Activated T-helper 2 cell treated with anti-CD3 and anti-CD28 coated beads, Interferon-gamma antibody, Interleukin-2, Interleukin-4, amounts not matched to agents 10 μg/mL and 5 μg/mL and 100 μg/mL, durations not matched to agents 14 hours and 24 hours and 36 hours (primary cell): ENCODE measurements at places on chromosomes 5 and 9. TPM values are rescaled to one million over a fixed set of nuclear protein-coding genes. Genes with fewer than 3 reads are reported as not detected.
A peak's percentile ranks its signal among the peaks of the same experiment; 100 is the strongest.

DNA sequence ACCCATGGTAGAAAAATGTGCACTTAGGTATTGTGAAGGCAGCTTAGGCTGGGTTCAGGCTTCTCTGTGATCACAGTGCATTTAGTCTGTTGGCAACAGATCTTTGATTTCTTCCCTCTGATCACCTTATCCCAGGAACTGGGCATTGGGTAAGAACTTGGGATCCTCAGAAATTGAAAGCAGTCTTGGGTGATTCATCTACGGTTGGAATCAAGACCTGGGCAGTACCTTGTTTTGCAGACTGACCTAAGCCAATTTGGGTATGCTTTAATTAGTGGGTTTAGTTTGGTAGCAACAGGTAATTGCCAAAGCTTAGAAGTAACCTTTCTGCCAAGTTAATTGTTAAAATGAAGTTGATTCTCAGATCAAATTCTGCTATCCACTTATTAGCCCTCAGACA is 17.8 kb downstream of the ENTREP1 start:
- H3K4me1 ChIP-seq, result no peaks in the 10 kb centered on the region
- H3K4me3 ChIP-seq, result no peak overlapping the region
- no peak for DNase-seq
- H3K27me3 ChIP-seq, result peaks cover 8% of the 10 kb centered on the region
- H3K27ac ChIP-seq, result no peak overlapping the region

- DNase-seq, result no peak
- H3K27ac ChIP-seq, result no peak overlapping the region
- no peaks in the 10 kb centered on the region for H3K4me1 ChIP-seq
- no peak overlapping the region for H3K4me3 ChIP-seq
- peaks cover 4% of the 10 kb centered on the region for H3K27me3 ChIP-seq
- H3K36me3 ChIP-seq, result no peaks in the 10 kb centered on the region
Observed at GRCh38 chr5:78698191-78698791, 49.7 kb upstream of the LHFPL2 start.

- no peak overlapping the region for H3K27ac ChIP-seq
- no peaks in the 10 kb centered on the region for H3K4me1 ChIP-seq
- H3K4me3 ChIP-seq, result no peak overlapping the region
- no peaks in the 10 kb centered on the region for H3K27me3 ChIP-seq
Observed at GRCh38 chr5:25851301-25851700, 1187.1 kb downstream of the CDH9 start.

Gene CDH9
- not detected in 2 replicates for total RNA-seq

- no peak for DNase-seq
- H3K27me3 ChIP-seq, result peaks cover 6% of the 10 kb centered on the region
- peak overlapping the region; percentile 84 for H3K27ac ChIP-seq
- no peaks in the 10 kb centered on the region for H3K36me3 ChIP-seq
- peaks cover 21% of the 10 kb centered on the region for H3K4me1 ChIP-seq
Observed at GRCh38 chr5:65482296-65482735, 596 bp upstream of the ADAMTS6 start.

GRCh38 chr5:177599731-177600507 is at the start of gene B4GALT7:
Gene B4GALT7 (plus strand): TSS chr5:177600132. CDS start chr5:177600211, 79 bp downstream.
- peak within 1 kb of the TSS; percentile 83 for H3K27ac ChIP-seq
- H3K36me3 ChIP-seq, result peaks cover 22% of the 10 kb centered on the region
- peak within 1 kb of the TSS; percentile 92 for H3K4me3 ChIP-seq
- H3K4me1 ChIP-seq, result peaks cover 14% of the 10 kb centered on the region

DNA sequence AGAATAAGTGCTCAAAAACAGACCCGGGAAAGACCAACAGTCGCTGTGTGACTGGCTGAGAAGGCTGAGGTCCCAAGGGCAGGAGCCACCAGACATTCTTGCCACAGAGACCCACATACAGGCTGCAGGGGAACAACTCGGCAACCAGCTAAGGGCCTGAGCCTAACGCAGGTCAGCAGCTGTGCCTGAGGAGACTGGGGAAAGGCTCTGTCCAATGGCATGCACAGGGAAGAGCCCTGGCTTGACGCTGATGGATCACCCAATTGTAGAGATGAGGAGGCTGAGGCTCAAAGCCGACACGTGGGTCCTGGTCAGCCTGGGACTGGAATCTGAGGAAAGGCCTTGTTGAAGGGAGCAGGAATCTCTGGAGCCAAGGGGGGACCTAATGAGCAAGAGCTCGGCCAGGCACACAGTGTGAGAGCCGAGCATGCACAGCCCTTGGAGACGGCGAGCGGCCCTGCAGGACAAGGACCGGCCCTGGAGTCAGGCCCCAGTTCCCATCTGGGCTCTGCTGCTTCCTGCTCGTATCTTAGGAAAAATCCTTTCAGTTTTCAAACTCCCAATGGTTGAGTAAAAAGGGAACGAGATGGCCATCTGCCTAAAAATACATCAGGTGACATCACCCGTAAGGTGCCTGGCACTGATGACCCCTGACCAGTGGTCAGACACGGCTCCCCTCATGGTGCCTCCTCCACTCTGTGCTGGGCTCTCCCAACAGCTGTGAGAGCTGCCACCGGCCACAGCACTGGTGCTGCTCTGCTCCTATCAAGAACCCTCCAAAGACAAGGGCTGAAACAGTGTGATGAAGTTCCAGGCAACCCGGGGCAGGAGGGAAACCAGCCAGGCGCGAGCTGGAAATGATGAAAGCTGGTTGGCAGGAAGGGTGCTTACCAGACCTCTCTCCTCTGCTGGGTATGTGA is 16.4 kb downstream of the LMAN2 start:
- no peak for DNase-seq
- no peak overlapping the region for H3K27ac ChIP-seq
- H3K36me3 ChIP-seq, result peaks cover 68% of the 10 kb centered on the region
- peaks cover 7% of the 10 kb centered on the region for H3K4me1 ChIP-seq
- no peak overlapping the region for H3K4me3 ChIP-seq
- no peaks in the 10 kb centered on the region for H3K27me3 ChIP-seq

- H3K4me3 ChIP-seq, result no peak overlapping the region
- H3K36me3 ChIP-seq, result no peaks in the 10 kb centered on the region
- no peak for DNase-seq
- no peaks in the 10 kb centered on the region for H3K27me3 ChIP-seq
- H3K4me1 ChIP-seq, result no peaks in the 10 kb centered on the region
Observed at GRCh38 chr9:81382281-81382680, 307.1 kb downstream of the TLE1 start.

DNA sequence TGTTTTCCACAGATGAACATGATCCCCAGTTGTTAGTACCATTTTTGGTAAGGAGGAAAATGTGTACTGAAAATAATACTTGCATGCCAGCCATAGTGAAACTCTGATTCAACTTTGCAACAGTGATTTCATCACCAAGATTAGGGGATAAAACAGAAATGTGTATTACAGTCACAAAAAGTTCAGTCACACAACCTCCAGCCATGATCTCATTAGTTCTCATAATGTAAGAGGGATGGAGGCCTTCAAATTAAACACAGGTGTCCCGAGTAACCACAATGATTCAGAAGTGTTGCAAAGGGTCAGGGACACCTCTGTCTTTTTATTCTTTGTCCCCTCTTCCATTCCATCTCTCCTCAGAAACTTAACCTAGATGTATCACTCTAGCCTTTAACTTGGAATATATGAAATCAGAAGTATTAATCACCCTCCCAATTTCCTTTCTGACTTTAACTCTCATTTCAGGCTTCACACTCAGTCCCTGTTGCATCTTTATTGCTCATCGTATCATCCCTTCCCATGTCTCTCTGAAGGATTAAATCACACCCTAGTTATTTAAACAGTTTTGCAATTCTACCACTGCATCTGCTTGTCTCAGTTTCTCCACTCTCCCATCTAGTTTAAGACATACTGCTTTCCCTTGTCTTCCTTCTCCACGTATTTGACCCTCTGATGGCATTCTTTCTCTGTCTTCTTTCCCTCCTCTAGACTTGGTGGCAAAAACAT is 291.2 kb downstream of the ADAMTS6 start:
- no peak for DNase-seq
- H3K27me3 ChIP-seq, result peaks cover 10% of the 10 kb centered on the region
- H3K4me3 ChIP-seq, result no peak overlapping the region

GRCh38 chr5:106728208-106728607 is 942.5 kb downstream of the EFNA5 start:
- no peaks in the 10 kb centered on the region for H3K4me1 ChIP-seq
- H3K36me3 ChIP-seq, result no peaks in the 10 kb centered on the region
- H3K27me3 ChIP-seq, result no peaks in the 10 kb centered on the region
- H3K4me3 ChIP-seq, result no peak overlapping the region
- H3K27ac ChIP-seq, result no peak overlapping the region
- no peak for DNase-seq

GRCh38 chr5:94849324-94849723 is 230.9 kb downstream of the SLF1 start:
- no peaks in the 10 kb centered on the region for H3K36me3 ChIP-seq
- DNase-seq, result no peak

Gene OTULINL
- 17.0 and 20.9 TPM in 2 replicates for total RNA-seq

Gene ALDH1A1
- not detected in 2 replicates for total RNA-seq

GRCh38 chr5:451587-452458 is 8.8 kb downstream of the EXOC3 start:
- H3K27ac ChIP-seq, result no peak overlapping the region
- H3K4me1 ChIP-seq, result peaks cover 22% of the 10 kb centered on the region
- peaks cover 95% of the 10 kb centered on the region for H3K36me3 ChIP-seq
- H3K4me3 ChIP-seq, result no peak overlapping the region
- H3K27me3 ChIP-seq, result no peaks in the 10 kb centered on the region

DNA sequence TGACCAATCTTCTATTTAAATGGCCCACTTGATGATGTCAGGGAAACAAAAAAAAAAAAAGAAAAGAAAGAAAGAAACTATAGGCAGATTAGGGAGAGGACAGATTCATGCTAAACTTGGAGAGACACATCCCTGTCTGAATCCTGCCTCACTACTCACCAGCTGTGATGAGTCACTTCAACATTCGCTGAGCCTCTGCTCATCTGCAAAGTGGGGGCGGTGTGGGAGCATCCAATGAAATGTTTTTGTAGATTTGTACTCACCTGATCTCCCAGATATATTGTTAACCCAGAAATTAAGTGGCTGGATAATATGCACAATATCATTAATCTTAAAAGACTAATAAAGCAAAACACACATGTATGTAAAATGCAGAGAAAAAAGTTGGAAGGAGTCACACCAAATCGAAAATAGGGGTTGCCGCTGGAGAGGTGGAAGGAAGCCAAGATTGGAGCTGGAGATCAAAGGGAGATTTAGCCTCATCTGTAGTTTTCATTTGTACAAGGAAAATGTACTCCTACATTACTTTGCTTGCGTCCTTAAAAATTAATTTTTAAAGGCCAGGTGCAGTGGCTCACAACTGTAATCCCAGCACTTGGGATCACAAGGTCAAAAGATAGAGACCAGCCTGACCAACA is 17.0 kb upstream of the ERGIC1 start:
- no peak for DNase-seq
- H3K27me3 ChIP-seq, result no peaks in the 10 kb centered on the region
- no peak overlapping the region for H3K4me3 ChIP-seq

DNA sequence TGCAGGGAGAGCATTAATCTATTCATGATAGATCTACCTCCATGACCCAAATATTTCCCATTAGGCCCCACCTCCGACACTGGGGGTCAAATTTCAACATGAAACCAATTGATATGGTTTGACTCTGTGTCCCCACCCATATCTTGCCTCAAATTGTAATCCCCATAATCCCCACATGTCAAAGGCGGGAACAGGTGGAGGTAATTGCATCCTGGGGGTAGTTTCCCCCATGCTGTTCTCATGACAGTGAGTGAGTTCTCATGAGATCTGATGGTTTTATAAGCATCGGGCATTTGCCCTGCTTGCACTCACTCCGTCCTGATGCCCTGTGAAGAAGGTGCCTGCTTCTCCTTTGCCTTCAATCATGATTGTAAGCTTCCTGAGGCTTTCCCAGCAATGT is 153.5 kb downstream of the SV2C start:
- no peaks in the 10 kb centered on the region for H3K4me1 ChIP-seq
- DNase-seq, result no peak
- H3K36me3 ChIP-seq, result no peaks in the 10 kb centered on the region
- no peak overlapping the region for H3K4me3 ChIP-seq
- H3K27ac ChIP-seq, result no peak overlapping the region

- no peak overlapping the region for H3K27ac ChIP-seq
Observed at GRCh38 chr9:17476401-17476800, 102.5 kb upstream of the SH3GL2 start.

GRCh38 chr9:101477736-101478135 is 42.2 kb upstream of the ALDOB start:
- no peak overlapping the region for H3K27ac ChIP-seq
- no peak for DNase-seq
- no peaks in the 10 kb centered on the region for H3K4me1 ChIP-seq
- H3K4me3 ChIP-seq, result no peak overlapping the region
- no peaks in the 10 kb centered on the region for H3K36me3 ChIP-seq
- peaks cover 12% of the 10 kb centered on the region for H3K27me3 ChIP-seq

Gene CSF2
- 764 and 772 TPM in 2 replicates for total RNA-seq

DNA sequence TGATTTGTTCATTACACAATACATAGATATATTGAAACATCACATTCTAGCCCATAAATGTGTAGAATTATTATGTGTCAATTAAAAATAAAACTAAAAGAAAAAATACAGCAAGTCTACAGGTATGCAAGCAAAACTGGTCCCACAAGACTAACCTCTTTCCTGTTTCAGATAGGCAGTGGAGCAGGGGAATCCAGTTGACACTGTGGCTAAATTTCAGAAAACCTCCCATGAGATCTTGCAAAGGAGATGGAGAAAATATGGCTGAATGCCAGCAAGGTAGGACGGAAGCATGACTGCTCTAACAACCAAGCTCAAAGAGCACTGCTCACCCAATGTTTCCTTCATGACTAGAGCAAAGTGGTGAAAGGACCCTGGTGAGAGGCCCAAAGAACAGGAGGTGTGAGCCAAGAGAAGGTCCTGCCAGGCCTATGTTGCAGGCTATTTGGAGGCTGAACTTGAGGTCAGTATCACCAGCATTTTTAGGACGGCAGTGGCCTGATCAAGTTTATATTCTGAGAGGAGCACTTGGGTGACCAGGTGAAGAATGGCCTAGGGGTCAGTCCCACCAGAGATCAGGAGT is 1.1 kb upstream of the SH3TC2 start:
- H3K27me3 ChIP-seq, result no peaks in the 10 kb centered on the region
- H3K4me3 ChIP-seq, result no peak overlapping the region
- H3K27ac ChIP-seq, result no peak overlapping the region
- no peaks in the 10 kb centered on the region for H3K36me3 ChIP-seq
- no peak for DNase-seq

Gene HMHB1
- not detected in 2 replicates for total RNA-seq

- no peaks in the 10 kb centered on the region for H3K36me3 ChIP-seq
- no peaks in the 10 kb centered on the region for H3K4me1 ChIP-seq
- no peak for DNase-seq
Observed at GRCh38 chr5:74995926-74996325, 56.4 kb downstream of the GCNT4 start.

GRCh38 chr5:169006842-169007790 is 293.8 kb downstream of the SLIT3 start:
- peaks cover 9% of the 10 kb centered on the region for H3K27me3 ChIP-seq
- H3K27ac ChIP-seq, result no peak overlapping the region
- H3K4me1 ChIP-seq, result no peaks in the 10 kb centered on the region
- no peaks in the 10 kb centered on the region for H3K36me3 ChIP-seq

Gene ZDHHC21
- 13.3 and 14.2 TPM in 2 replicates for total RNA-seq

GRCh38 chr9:135048758-135049444 is 38.6 kb upstream of the OLFM1 start:
- no peaks in the 10 kb centered on the region for H3K27me3 ChIP-seq
- H3K27ac ChIP-seq, result no peak overlapping the region
- no peak for DNase-seq
- no peaks in the 10 kb centered on the region for H3K36me3 ChIP-seq

- no peak overlapping the region for H3K27ac ChIP-seq
- peaks cover 24% of the 10 kb centered on the region for H3K4me1 ChIP-seq
- peak overlapping the region; percentile 41 for H3K4me3 ChIP-seq
Observed at GRCh38 chr5:175895686-175896102, 24.3 kb downstream of the CPLX2 start.
